AG04449 (cell line): ENCODE measurements at places on chromosomes 13 and 19.

- no peak for DNase-seq
These were observed 91.1 kb downstream of the CDK8 start for GRCh38 chr13:26344980-26345379.

GRCh38 chr19:49422407-49423070, 702 bp downstream of the PTH2 start:
- no peak for DNase-seq

GRCh38 chr19:19026299-19026971, 6.9 kb downstream of the SUGP2 start:
- DNase-seq, result no peak

DNA sequence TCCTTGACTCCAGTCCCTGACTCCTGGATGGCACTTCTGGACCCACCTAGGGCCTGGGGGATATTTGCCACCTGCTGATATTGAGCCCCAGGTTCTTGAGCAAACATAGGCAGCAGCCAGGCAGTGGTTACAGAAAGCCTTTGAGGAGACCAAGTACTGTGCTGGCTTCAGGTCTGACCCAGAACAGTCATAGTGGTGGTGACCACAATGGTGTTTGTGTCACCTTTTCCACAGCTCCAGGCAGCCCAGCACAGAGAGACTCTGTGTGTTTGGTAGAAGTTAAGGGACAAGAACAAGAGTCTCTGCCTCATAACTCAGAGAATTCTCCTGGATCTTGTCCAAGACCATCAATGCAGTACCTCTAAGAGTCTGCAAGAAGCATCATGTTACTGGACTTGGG, 14.6 kb upstream of the CLC start:
- DNase-seq, result no peak

DNA sequence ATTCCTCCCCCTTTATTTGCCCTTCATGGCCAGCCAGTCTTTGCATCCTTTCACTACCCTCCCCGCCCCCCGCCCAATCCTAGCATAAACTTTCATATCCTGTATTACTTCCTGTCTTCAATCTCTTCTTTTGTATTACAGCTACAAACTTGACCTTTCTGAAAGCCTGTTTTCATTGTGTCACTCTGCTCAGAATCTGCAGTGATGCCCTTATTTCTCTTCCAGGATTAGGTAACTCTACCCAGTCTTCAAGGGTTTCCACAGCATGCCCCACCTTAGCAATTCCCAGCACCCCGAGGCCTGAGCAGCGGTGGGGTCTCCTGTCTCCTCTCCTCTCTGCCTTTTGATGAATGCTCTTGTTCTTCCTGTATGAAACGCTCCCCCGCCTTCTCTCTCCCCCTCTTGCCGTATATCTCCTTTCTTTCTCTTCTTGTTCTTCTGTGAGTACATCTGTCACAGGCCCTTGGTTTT, 145.6 kb downstream of the SHISA2 start:
- no peak for DNase-seq
